LNCaP clone FGC (cell line): ENCODE measurements at places on chromosomes 12 and 14.

- DNase-seq: no peak
These were observed 75.9 kb upstream of the C12orf71 start for GRCh38 chr12:27158297-27158696.

- no peak for DNase-seq
These were observed 258.7 kb downstream of the SYT10 start for GRCh38 chr12:33180918-33181317.

GRCh38 chr12:6532051-6532926 is 2.0 kb upstream of the GAPDH start:
- DNase-seq: no peak

DNA sequence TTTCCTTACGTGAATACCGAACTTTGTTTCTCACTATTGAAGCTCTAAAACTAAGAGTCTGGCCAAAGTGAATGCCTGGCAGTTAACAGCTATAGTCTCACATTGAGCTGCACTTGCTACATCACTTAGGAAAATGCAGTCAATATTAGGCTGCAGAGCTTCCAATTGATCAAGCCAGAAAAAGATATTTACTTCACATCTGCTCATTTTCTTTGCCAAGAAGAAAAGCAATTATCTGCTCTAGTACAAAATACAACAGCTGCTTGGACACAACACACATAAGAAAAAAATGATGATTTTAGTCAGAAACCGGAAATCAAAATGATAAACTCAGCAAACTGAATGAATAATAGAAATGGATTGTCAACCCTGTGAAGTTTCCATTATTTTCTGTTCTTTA is 45.4 kb downstream of the TMTC1 start:
- no peak for DNase-seq

- DNase-seq: no peak
These were observed 420.1 kb downstream of the FUT8 start for GRCh38 chr14:65832431-65833266.

DNA sequence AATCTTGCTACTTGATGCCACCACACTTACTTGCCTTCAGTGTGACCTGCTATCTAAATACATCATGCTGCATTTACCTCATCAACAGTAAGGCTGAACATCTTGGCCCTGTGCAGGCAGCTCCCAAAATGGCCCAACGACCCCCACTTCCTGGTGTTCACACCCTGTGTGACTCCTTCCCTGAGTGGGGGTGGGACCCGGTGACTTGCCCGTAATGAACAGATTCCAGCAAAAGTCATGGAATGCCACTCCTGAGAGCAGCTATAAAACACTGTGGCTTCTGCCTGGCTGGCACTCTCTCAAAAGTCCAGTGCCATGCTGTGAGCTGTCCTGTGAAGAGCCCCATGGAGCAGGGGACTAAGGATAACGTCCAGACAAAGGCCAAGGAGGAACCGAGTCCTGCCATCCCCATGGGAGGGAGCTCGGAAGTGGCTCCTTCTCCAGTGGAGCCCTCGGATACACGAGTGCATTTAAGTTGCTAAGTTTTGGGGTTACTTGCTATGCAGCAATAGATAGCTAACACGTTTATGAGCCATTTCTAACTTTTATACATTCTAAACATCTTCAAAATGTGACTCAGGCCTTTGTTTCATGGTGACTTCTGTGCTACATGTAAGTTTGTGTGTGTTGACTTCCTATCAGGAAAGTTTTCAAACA is 33.0 kb downstream of the P2RX2 start:
- no peak for DNase-seq

GRCh38 chr12:43692064-43692463 is 66.5 kb downstream of the PUS7L start:
- no peak for DNase-seq

DNA sequence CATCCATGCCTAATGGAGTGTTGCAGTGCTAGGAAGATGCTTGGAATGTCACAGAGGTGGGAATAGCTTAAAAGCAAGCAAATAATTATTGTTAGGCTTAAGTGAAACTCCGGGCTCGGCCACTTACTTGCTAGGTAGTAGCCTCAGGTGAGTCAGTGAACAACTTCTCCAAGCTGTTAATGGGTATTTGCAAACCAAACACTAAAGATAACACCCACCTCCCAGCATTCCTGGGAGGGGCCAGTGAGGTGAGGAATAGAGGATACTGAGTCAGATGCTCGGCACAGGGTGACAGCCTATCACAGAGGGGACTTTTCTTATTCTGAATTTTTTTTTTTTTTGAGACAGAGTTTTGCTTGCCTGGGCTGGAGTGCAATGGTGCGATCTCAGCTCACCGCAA is 151.2 kb upstream of the RFLNA start:
- DNase-seq: no peak

DNA sequence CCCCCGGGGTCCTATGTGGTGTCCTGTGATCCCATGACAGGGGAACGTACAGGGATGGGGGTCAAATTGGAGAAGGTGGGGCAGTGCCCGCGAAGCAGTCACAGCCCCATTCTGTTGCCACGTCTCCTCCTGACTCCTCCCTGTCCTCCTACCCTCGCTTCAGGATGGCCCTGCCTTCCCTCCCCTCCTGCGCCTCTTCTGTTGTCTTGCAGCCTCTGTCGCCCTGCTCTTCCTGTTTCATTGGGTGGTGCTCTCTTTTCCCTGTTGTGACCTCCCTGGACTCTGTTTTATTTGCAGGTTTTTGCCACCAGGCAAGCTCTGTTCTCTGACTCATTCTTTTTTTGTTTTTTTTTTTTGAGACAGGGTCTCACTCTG is 18.7 kb downstream of the CABP1 start:
- no peak for DNase-seq

DNA sequence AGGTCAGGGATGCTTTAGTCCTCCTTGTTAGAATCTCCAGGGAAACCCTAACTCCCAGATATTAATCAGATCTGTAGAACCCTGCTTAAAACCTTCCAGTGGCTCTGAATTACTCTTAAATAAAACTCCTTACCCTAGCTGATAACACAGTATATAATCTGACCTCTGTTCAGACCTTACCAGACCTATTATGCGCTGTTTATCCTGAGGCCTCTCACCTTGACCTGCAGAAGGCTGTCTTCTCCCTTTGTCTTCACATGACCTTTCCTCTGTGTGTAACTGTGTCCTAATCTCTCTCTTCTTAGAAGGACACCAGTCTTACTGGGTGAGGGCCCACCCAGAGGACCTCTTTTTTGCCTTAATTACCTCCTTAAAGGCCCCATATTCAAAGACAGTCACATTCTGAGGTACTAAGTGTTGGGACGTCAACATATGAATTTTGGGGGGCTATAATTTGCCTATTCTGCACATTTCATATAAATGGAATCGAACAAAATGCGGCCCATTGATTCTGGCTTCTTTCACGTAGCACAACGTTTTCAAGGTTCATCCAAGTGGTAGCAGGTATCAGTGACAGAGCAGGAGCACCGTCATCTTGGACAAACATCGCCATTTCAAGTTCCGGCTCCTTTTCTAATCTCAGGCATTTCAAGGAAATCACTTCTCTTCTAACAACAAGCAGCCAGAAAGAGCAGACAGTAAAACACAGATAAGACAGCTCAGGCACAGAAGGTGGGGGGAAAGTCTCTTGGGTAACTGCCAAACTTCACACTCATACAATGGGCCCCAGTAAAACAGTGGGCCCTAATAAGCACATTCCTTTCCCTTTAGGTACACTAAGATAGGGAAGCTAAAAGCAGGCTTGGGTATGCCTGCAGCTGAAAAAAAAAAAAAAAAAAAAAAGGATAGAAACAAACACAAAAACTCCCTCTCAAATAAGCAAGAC is 200.2 kb upstream of the NUDT4 start:
- DNase-seq: no peak

DNA sequence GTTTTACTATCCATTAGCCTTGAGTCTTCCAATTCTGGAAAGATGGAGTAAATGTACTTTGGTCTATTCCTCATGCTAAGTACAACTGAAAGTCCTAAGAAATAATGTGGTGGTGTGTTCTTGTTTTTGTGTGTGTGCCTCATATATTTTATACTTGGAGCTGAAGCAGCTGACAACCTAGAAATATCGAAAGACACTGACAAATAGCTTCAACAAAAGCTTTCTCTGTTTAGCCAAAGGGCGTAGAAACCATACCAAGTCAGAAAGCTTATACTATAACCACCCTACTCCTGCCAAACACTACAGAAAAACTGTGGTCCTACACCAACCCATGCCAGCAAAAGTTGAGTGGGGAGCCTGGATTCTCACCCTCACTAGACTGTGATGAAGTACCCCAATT is 188.4 kb downstream of the GPHN start:
- no peak for DNase-seq

DNA sequence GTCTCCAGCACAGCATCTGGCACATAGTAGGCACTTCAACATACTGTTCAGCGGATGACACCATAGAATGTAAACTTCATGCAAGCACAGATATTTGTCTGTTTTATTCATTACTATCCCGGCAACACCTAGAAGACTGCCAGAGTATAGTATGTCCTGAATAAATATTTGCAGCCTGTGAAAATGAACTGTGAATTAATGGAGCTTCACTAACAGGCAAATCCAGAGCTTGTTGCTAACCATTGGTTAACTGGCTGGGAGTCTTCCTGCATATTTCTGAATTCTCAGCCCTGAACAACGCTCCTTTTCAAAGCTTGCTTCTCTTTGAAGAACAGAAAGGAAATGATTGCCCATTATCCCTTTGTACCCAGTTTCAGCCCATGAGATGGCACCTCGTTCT is 243.3 kb upstream of the CRY1 start:
- no peak for DNase-seq

DNA sequence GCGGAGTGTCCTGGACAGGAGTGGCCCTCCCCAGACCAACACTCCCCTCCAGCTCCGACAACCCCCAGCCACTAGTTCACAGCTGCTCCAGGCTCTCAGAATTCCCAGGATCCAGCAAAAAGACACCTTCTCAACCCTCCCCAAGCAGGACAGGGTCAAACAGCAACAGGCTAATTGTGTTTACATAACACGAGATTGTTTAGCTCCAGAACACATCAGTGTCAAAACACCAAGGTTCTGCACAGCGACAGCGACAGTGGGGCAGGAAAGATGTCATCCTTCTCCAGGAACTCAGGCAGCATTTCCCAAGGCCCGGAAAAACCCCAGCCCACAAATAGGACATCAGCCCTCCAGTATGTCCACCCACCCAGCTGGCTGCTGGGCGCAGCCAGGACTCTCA is 16.5 kb downstream of the ITPK1 start:
- no peak for DNase-seq

GRCh38 chr14:57066887-57067513 is 201.7 kb downstream of the EXOC5 start:
- no peak for DNase-seq

- DNase-seq: no peak
These were observed 93.3 kb downstream of the NINJ2 start for GRCh38 chr12:569803-570434.

DNA sequence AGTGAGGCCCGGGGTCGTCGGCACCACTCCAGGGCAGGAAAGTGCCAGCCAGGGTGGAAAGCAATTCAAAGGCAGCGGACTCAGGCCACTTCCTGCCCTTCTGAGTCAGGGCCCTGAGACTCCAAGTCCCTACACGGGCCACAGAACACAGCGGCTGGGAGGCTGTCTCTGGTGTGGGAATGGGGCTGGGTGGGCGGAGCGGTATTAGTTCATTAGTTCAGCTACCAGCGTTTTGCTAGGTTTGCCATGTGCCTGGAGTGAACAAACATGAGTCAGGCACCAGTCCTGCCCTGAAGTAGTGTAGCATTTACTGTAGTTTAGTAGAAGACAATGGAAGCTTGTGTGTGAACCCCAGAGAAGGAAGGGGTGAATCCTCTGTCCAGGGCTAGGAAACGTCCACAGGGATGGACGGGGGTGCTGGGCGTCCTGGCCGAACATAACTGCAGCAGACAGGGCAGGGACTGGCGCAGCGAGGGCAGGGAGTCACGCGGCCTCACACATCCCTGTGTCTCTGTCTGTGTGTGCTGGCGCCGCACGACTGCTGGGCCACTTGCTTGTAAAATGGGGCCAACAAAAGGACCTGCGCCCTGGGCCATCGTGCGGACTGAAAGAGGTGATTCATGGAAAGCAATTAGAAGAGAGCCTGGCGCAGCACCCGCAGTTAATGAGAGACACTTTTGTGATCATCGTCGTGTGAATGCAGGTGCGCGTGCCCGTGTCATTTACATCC is 186.4 kb upstream of the PRMT8 start:
- no peak for DNase-seq
